Dermis blood vessel endothelial cell (primary cell): ENCODE measurements at places on chromosomes 3 and 15. TPM values are rescaled to one million over a fixed set of nuclear protein-coding genes. Genes with fewer than 3 reads are reported as not detected.

GRCh38 chr3:49244581-49245205 lies 32.3 kb downstream of the C3orf62 start:
- DNase-seq, result no peak

DNA sequence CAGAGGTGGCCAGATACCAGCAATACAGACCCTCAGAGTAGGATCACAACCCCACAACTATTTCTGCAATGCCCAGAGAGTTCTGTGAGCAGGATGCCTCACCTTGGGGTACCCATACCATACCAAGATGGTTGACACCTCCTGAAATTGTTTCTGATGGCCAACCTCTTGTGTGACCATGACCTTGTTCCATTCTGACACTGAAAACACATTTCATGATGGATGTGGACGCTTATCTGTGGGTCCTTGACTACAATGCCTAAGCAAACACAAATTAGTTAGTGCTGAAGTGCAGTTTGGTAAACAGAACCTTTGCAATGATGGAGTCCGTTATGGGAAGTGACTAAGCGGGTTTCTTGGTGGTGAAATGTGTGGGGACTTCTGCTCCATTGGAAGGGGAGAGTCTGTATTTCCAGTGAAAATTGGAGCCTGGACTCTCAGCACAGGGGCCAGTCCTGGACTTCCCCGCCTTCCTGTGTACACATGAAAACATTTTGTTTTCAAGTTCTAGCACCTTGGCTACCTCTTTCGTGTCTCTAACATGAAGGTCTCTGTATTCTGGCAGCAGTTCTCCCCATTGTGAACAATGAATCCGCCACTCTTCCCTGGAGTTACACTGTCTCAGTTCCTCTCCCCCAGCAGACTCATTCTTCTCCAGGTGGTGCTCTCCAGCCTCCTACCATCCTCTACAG lies 106.2 kb downstream of the XXYLT1 start:
- peak; percentile 64 for DNase-seq

GRCh38 chr3:15007681-15008141 lies 57.4 kb downstream of the MRPS25 start:
- no peak for DNase-seq

GRCh38 chr3:66399529-66400232 lies 101.1 kb downstream of the LRIG1 start:
- no peak for DNase-seq

- DNase-seq, result peak; percentile 37
Observed at GRCh38 chr15:45704329-45705249, 69.8 kb downstream of the SQOR start.

DNA sequence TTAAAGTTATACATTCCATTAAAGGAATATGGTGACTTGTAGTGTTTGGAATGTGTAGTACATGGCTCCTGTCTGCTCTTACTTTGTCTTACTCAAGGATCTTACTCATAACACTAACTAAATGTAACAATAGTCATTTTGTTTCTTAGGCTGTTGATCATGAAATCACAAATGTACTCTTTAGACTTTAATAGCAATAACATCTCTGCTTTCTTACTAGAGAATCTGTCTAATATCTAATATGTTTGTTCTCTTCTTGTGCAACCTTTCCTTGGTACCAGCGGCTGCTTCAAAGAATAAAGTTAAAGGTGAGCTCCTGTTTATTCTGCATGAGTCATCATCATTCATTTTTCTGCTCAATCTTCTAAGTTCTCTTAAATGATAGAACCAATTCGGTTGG lies 767.5 kb downstream of the CADM2 start:
- no peak for DNase-seq

DNA sequence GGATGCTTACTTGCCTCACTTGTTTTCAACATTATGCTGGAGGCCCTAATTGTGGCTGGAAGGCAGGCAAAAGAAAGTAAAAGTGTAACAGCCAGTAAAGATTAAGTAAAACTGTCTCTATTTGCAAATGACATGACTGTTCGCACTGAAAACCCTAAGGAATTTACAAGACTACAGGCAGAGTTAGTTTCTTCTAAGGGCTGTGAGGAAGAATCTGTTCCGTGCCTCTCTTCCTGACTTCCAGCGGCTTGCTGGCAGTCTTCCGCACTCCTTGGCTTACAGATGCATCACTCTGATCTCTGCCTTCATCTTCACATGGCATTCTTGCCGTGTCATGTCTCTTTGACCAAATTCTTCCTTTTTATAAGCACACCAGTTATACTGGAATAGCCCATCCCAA lies 86.1 kb downstream of the DLG1 start:
- DNase-seq, result no peak

GRCh38 chr3:188421836-188422540 lies 268.0 kb downstream of the LPP start:
- DNase-seq, result no peak

GRCh38 chr3:13709706-13710105 lies 160.8 kb downstream of the FBLN2 start:
- DNase-seq, result no peak

GRCh38 chr3:3308809-3309208 lies 129.3 kb upstream of the CRBN start:
- no peak for DNase-seq

GRCh38 chr3:10977892-10978510 lies 14.5 kb upstream of the SLC6A1 start:
- no peak for DNase-seq

DNA sequence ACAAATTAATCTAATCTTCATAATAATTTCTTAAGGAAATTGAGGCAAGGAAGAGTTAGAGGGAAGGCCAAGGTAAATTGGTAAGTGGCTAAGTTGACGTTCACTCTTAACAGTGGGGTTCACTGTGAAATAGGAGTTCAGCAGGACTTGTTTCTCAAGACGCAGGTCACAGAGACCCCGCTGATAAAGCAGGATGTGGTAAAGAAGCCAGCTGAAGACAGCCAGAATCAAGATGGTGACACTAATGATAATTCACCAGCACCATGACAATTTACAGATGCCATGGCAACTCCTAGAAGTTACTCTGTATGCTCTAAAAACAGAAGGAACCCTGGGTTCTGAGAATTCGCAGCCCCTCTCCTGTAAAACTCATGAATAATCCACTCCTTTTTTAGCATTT lies 100.1 kb upstream of the CTDSPL start:
- no peak for DNase-seq

DNA sequence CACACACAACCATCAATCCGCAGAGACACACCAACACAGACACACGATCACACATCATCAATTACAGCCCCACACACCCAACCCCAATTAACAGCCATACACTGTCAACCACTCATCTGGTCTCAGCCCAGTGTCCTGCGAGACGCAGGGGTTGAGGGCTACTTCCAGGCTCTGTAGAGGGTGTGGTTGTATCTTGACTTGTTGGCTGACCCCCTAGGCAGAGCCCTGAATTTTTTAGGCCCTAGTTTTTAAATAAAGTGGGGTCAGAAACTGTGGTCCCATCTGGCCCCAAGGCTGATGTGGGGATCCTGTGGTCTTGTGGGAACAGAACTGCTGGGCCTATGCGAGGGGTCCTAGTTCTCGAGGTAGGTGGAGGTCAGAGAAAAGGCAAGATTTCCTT lies 9.2 kb downstream of the VILL start:
- DNase-seq, result no peak

DNA sequence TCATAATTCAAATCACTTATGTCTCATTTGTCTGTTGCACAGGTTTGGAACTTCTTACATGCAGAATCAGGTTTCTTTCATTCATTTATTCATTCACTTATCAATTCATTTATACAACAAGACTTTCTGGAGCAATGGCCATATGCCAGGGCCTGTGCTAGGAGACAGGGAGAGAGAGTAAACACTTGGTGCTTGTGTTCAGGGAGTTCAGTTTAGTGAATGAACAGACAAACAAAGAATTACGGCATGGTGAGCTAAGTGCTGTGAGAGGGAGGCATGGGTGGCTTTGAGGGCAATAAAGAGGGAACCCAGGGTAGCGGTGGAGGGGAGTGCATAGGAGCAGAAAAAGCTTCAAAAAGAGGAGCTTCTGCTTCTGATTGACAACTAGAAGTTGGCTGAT lies 8.5 kb upstream of the IREB2 start:
- DNase-seq, result no peak

DNA sequence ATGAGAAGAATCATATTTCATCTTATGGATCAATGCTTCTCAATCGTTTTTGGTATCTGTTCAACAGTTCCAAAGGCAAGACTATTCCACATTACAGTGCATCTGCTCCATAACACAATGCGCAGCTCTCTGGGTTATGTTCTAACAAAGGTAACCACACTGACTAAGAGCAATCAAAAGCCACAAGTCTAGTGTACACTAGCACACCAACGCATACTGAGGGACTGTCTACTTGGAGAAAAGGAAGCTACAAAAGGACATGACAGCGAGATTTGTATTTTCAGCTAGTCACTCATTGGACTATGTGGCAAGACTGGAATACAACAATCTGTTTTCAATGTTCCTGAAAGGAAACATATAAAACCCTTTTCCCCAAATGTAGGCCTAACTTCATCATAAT lies 35.8 kb downstream of the SETD2 start:
- DNase-seq, result no peak

DNA sequence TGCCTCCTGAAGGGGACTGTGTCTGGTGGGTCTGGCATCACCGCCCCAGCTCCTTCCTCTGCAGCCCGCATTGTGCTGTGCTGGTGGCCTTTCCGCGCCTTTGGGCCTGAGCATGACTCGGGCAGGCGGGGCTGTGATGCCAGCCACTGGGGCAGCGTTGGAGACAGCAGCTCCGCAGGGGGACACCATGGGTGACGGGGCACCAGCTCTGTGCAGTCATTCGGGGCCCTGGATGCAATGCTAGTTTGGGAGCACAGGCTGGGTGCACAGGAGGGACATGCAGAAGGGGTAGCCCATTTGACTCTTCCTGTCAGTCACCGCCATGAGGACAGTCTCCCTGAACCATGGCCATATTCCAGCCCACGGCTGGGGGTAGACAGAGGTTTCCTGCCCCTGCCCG lies 83.8 kb upstream of the SNRPA1 start:
- no peak for DNase-seq

DNA sequence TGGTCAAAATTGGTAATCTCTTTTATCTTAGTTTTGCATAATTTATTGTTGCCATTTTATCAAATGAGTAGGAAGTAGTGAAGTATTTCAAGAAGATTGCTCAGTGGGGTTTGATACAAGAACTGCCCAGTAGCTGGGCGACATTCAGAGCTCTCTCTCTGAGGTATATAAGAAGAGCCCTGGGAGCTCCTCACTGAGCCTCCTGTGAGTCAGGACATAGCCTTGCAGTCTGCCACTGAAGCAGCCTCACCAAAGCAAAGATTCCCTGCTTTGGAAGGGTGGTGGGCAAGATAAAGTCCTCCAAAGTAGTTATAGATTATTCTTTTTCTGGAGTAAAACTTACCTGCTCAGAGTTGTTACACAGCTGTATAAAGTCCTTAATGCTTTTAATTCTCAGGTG lies 26.1 kb downstream of the SKIL start:
- DNase-seq, result no peak

GRCh38 chr3:42079701-42080452 lies 11.3 kb upstream of the TRAK1 start:
- no peak for DNase-seq

DNA sequence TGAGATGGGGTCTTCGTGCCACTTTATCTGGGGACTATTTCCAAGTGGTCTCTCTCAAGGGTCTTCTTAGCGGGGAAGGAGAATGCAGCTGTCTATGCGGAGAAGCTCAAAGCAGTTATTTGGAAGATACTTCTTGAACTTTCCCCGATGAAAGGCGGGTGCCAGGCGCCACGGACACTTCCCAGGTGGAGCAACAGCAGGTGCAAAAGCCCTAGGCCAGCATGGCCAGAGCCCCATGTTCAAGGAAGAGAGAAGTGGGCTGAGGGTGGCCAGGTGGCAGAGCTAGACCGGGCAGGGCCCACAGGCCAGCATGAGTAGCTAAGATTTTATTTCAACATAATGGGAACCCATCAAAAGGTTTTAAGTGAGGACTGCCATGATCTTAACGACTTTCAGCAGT lies 232.8 kb downstream of the PDZRN3 start:
- no peak for DNase-seq

DNA sequence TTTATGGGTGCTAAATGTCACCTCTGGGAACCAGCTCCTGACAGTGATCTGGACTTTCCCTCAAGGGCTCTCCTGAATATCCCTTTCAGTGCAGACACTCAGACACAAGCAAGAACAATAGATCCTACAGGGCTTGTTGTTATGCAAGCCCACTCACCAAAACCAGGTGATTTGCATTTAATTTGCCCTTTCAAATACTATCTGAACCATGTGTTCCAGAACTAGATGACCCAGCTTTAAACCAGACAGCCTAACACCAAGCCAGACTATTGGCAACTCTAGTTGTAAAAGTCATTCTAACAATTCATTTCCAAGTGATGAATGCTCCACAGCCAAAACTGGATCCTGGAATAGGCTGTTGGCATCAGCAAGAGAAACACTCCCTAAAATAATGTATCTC lies 5.6 kb upstream of the ATP8B4 start:
- DNase-seq, result no peak

GRCh38 chr15:43099105-43099845 lies 6.6 kb downstream of the UBR1 start:
- no peak for DNase-seq

DNA sequence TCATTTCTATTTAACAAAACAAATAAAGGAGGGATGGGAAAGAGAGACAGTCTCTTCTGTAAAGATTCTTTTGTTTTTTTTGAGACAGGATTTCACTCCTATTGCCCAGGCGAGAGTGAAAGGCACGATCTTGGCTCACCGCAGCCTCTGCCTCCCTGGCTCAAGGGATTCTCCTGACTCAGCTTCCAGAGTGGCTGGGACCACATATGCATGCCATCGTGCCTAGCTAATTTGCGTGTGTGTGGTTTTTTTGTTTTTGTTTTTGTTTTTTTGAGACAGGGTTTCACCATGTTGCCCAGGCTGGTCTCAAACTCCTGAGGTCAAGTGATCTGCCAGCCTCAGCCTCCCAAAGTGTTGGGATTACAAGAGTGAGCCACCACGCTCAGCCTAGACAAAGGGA lies 23.3 kb downstream of the STAG1 start:
- peak; percentile 33 for DNase-seq

DNA sequence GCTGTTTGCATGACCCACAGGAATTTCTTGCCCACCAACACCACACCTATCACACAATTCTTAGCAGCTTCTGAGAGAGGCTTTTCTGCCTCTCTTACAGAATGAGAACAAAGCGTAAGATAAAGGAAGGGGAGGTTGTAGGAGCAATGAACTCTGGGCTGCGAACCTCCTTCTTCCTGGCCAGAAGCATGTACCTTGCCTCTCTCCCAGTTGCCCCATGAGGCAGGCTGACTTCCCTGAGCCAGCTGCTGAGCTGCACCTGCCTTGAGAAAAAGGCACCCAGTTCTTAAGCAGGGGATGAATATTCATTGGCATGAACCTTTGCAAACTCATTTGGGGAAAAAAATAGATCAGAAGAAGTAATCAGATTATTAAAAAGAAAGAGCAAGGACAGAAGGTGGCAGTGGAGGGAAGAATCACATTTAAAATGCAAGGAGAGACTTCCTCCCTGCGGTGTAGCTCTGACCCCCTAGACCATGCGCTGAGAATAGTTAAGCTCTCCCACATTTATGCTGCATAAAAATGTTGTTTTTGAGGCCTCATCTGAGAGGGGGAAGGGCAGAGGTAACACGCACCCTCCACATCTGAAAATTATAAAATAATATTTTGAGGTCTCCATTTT lies 304.8 kb downstream of the EPHB1 start:
- no peak for DNase-seq

- no peak for DNase-seq
Observed at GRCh38 chr15:73818308-73818985, 54.9 kb upstream of the TBC1D21 start.

HDC gene
- total RNA-seq, result not detected in 2 replicates

CLDN1 gene
- total RNA-seq, result 0.68 and 0.79 TPM in 2 replicates

GRK7 gene
- total RNA-seq, result not detected in 2 replicates

AMIGO3 gene
- total RNA-seq, result 1.0 TPM in 1 of 2 replicates, not detected in the other

BHLHE40 gene
- 7.5 and 16.0 TPM in 2 replicates for total RNA-seq

OR4F15 gene
- not detected in 2 replicates for total RNA-seq

FBXL22 gene
- 0.09 TPM in 1 of 2 replicates, not detected in the other for total RNA-seq

LRRC3B gene
- not detected in 2 replicates for total RNA-seq

ZBBX gene
- 0.05 TPM in 1 of 2 replicates, not detected in the other for total RNA-seq

CDHR4 gene
- total RNA-seq, result not detected in 2 replicates
